ENCODE measurements at places on chromosomes 3 and 15. TPM values are rescaled to one million over a fixed set of nuclear protein-coding genes. Genes with fewer than 3 reads are reported as not detected.
A peak's percentile ranks its signal among the peaks of the same experiment; 100 is the strongest.

- DNase-seq: no peak
Observed at GRCh38 chr3:52038227-52038626, 18.1 kb downstream of the DUSP7 start.

DNA sequence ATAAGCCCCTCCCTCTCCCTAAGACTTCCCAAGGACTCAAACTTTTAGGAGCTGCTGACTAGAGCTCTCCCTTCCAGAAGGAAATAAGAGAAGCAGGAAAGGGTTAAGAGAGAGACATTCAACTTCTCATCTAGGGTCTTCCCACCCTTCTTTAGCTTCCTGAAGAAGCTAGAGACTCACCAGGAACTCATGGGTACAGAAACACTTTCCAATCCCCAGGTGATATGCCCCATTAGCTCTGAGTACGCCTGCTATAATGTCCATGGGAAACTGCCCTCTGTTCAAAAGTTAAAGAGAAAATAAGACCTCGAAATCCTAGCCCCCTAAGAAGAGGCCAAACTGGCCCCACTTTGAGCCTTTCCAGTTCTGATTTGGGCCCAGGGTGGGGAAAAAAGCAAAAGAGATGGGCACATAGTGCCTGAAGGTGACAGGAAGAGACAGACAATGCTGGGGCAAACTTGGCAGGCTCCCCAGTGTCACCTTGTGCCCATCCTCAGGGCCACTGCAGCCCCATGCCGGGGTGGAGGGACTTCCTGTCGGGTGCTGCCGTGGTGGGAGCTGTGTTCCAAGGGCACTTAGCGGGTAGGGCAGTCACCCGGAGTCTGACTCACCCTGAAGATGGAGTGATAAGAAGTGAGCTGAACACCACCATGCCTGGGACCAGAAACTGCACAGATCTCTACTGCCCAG is 29.5 kb downstream of the CCDC12 start:
- DNase-seq: peak; percentile 59

DNA sequence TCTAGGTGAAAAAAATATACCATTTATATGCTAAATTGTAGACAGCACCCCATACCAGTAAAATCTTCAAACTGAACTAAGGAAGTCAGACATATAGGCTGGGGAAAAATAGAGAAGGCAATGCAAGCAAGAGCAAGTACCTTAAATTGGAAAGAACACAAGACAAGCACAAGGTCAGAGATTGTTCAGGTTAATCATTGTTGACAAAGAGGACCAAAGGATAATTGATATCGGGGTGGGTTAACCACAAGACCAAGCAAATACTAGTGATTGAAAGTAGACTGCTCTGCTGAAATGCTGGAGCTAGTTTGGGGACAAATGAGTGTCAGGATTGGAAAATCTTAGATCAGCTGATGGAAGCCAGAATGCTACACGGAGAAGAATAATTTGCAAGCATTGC is 499.8 kb downstream of the ROBO2 start:
- DNase-seq: no peak

GRCh38 chr3:175729466-175729865 is 870.3 kb downstream of the NAALADL2 start:
- DNase-seq: no peak

GRCh38 chr15:55829826-55830225 is 86.9 kb upstream of the PRTG start:
- no peak for DNase-seq

- no peak for DNase-seq
Observed at GRCh38 chr3:195708626-195709481, 11.9 kb upstream of the MUC20 start.

- no peak for DNase-seq
Observed at GRCh38 chr3:47365213-47366153, 15.3 kb upstream of the PTPN23 start.

DNA sequence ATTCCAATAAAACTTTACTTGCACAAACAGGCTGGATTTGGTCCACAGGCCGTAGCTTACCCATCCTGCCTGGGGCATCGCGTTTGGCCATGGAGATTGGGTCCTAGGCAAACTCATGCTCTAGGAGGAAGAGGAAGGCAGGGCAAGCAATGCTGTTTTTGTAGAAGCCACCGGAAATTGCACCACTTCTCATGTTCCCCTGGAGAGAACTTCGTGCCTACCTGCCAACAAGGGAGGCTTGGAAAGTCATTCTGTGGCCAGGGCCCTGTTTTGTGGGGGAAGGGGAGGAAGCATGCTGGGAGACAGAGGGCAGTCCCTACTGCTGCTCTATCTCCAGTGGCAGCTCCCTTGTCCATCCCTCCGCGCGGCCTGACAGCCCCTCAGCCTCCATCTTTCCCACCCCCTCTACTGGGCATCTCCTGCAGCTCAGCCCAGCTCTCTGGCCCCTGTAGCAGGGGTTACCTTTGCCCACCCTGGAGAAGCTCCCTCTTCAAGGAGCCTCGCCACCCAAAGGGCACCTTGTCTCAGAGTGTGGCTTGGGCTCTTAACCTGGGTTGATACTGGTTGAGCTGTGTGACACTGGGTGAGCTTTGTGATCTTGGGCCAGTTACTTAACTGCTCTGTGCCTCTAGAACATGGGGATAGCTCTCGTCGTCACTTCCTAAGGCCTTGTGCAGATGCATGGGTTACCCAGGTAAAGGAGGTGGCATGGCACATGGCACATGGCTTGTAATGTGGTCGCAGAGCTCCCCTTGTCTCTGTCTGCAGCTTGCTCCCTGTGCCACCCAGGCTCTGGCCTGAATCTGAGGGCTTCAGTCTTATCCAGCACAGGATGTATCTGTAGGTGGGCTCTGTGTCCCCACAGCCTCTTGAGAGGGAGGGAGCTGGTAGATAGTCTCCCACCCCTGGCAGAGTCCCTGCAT is 6.1 kb downstream of the ABTB1 start:
- peak; percentile 17 for DNase-seq

GRCh38 chr3:35744419-35744818 is 105.1 kb downstream of the ARPP21 start:
- DNase-seq: no peak

DNA sequence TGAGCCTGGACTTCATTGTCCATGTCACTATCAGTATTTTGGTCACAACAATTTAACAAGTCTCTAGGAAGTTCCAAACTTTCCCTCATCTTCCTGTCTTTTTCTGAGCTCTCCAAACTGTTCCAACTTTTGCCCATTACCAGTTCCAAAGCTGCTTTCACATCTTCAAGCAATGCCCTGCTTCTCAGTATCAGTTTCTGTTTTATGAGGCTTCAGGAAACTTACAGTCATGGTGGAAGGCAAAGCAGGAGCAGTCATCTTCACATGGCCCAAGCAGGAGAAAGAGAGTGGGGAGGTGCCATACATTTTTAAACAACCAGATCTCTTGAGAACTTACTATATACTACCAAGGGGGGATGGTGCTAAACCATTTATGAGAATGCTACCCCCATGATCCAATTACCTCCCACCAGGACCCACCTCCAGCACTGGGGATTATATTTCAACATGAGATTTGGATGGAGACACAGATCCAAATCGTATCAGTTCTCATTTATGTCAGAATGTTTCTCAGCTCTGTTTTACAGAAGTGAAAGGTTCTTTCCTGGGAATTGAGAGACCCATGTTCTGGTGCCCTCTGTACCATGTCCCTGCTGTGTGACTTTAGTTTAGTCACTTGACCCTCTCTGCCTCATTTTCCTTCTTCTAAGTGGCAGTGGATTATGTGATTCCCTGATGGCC is 169.7 kb downstream of the PLCL2 start:
- DNase-seq: no peak

GRCh38 chr3:144511346-144511745 is 539.7 kb downstream of the DIPK2A start:
- DNase-seq: no peak

GRCh38 chr3:64491843-64492242 is 196.0 kb downstream of the ADAMTS9 start:
- no peak for DNase-seq

DNA sequence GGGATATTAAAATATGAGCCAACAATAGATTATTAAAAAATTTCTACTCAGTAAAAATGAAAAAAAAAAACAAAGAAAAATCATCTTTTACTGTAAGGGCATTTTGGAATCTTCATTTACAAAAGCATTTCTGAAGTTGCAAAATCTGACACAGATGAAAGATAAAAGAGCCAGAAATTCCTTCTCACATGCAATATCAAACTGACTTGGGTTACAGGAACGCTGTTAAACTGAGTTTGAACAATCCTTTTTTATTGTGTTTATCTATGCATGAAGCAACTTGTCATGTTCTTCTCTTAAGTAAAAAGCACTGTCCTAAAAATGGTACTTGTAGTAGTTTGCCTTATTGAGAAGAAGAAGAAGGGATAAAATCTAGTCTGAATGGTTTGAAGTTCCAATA is 468.5 kb upstream of the KCNMB2 start:
- no peak for DNase-seq

DNA sequence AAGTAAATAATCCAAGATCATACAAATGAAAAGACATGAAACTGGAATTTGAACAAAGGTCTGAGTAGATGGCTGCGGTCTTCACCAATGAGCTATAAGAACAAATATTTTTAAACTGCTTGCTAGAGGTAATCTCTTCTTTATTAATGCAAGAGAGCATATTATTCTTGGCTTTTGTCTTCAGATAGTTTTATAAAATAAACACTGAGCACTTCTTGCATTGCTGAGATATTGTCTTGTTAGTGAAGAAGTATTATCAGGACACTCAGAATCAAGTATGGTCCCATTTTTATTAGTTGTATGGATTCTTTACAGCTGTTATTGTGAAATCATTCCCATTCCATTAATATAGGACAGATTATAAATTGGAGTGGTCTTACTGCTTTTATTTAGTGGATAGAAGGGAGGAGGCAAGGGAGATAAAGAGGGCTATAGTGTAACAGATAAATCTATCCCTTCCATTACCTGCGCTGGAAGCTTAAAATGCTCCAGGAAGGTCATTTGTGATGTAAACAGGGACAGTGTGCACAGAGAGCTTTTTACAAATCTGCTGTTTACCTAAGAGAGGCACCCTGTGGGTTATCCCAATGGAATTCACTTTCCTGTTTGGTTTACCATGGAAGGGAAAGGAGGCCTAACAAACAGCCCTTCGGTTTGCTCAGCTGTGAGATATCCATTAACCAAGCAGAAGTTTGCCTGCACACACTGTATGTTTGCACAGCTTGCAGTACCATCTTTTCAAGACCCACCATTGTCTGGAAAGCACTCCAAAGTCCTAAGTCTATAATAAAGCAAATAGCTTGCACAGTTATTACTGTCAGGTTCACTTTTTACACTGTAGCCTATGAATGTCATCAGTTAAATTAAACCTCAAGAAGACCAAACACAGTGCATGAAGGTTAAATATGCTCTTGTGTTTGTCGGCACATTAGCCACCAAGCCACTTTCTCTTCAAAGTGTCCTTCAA is 347.7 kb upstream of the TGFBR2 start:
- DNase-seq: no peak

DNA sequence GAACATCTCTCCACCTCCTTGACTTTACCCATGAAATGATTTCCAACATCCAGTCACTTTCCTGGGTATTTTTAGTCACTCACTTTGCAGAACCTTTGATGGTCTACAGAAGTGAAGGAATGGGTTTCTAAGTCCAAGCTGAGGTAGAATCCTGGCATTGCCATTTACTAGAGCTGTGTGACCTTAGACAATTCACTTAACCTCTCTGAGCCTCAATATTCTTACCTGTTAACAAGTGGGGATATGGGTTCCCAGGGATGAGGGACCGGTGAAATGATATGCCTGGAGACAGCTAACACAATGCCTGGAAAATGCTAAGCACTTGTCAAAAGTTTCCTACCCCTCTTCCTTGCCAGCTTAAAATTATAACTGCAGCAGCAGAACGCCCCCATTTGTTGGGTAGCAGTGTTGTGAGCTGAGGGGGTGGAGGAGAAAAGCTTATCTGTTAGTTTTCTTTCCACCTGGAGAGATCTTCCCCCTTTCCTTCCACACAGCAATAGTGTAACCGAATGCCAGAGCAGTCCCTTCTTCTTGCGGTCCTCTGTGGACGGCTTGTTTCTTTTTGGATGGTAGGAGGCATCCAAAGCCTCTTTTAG is 319.2 kb upstream of the LRRFIP2 start:
- no peak for DNase-seq

DNA sequence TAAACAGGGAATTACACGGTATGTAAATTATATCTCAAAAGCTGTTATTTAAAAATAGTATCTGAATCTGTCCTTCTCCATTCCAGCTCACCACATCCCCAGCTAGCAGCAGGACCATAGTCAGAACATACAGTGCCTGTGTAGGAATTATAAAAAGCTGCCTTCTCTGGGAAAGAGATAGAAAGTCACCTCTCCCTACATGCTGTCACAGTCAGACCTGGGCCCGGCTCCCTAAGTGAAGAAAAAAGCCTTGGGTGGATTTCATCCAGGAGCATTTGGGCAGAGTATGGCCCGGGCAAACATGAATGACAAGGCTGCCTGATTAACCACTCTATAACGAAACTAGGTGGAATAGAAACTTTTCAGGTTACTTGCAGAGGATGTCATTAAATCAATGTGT is 144.1 kb downstream of the CNTN3 start:
- no peak for DNase-seq

DNA sequence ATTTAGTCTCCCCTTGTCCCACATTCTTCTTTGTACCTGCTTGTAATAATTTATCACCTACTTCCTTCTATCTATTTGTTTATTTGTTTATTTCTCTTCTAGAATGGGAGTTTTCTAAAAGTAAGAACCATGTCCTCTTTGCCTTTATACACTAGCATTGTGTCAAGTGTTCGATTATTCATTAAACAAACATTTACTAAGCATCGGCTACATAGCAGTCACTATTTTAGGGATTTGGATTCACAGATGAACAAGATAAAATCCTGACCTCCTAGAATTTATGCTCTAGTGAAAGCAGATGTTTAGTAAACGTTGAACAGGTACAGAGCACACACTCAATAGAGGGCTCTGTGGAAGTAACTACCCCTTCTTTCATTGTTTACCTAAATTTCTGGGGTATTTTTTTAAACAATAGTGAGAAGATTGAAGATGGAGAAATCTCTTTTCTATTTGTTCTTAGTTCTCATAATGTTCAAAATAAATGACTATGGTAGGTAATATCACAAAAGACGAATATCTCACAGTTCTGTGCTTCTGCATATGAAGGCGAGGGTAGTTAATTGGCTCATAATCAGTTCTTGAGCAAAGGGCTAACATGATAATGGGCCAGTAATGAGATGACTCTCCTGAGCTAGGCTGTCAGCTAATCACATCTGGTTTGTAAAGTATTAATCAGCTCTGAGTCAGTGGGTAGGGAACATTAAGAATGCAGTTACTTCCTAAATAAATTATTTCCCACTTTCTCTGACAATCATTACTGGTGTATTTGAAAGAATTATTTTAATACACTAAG is 111.9 kb downstream of the SLC9A9 start:
- no peak for DNase-seq

DNA sequence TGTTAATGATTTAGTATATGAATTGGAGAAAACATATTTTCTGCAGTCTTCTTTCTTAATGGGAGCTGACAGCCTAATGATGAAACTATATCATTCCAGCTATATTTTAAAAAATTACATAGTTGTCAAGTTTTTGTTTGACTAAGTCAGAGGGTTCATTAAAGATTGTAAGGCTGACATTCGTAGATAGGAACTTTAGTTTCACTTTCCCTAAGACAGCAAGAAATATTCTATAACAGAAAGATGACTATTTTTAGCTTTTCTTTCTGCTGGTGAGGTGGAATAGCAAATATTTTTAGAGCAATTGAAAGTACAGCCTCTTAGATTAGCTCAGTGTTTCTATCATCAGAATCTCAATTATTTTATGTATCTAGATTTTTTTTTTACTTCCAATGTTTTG is 60.2 kb downstream of the PIAS1 start:
- DNase-seq: no peak

The CACNA1D gene
- total RNA-seq: 20.6 TPM

The LXN gene
- 63.8 TPM for total RNA-seq

The HAUS2 gene
- total RNA-seq: 13.2 TPM

The HOMER2 gene
- 2.1 TPM for total RNA-seq

The AHSG gene
- not detected for total RNA-seq

The GP5 gene
- total RNA-seq: not detected

The ARNT2 gene
- 4.9 TPM for total RNA-seq

The ZBED2 gene
- not detected for total RNA-seq

The RARB gene
- total RNA-seq: 4.3 TPM
